NCI-H524 treated with DMSO at 0.1 percent for 48 hours (cell line): ENCODE measurements at places on chromosomes 4 and X.

GRCh38 chr4:57013543-57014120 lies 34.9 kb downstream of the POLR2B start:
- DNase-seq, result no peak

GRCh38 chr4:146945556-146946374 lies at the start of gene TTC29:
TTC29 (minus strand) TSS chr4:146945864; CDS start chr4:146939895, 5,969 bp downstream.
- no peak for DNase-seq

DNA sequence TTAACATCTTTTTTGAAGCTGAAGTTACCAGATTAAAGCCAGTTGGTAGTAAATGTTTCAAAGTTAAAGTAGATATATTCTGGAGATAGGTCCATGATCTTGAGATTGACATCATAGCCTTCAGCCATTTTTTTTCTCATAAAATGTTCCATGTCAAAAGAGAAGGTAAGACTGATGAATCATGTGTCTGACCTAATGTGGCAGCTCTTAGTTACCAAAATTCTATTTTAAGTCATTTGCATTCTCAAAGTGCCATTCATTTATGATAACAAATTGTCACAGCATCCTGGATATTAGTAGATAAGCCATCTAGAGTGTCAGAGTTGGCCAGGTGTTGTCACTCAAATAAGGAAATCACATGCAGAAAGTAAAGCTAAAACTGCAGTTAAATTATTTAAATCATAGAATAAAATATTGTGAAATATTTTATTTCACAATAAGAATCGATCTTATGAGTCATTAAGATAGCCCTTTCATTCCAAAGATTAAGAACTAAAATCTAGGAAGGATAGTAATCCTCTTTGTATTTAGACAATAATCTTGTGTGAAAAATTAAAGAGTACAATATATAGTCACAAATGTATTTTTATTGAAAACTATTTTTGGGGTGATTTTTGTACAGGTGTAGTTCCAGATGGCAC lies 65.7 kb upstream of the ADAD1 start:
- DNase-seq, result no peak

- DNase-seq, result no peak
Measured at GRCh38 chr4:8736090-8736825, 135.4 kb downstream of the HMX1 start.

- no peak for DNase-seq
Measured at GRCh38 chrX:153684467-153685155, 3.1 kb upstream of the SLC6A8 start.

- no peak for DNase-seq
Measured at GRCh38 chr4:27692158-27692557, 831.5 kb downstream of the STIM2 start.
